ENCODE measurements at places on chromosomes 12 and 14.

GRCh38 chr12:46154221-46154985 is 114.4 kb downstream of the SLC38A1 start:
- DNase-seq, result no peak

GRCh38 chr14:69987406-69988121 is 108.3 kb downstream of the SMOC1 start:
- DNase-seq, result no peak

DNA sequence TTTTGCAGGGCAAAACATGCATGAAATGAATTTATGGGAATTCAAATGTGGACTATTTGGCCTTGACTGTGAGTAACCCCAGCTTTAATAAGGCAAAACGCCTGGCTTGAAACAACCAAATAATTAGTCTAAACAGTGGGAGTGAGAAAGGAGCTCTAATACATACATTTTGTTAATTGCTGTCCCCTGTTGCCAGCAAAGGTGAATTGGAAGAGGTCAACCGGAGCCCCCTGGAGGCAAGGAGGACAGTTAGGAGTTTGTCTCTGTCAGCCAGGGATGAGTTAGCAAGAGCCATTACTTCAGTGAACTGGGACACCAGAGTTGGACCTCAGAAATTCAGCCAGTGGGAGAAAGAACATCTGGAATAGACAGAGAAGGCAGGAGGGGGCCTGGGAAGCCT is 17.4 kb downstream of the KRT76 start:
- no peak for DNase-seq

DNA sequence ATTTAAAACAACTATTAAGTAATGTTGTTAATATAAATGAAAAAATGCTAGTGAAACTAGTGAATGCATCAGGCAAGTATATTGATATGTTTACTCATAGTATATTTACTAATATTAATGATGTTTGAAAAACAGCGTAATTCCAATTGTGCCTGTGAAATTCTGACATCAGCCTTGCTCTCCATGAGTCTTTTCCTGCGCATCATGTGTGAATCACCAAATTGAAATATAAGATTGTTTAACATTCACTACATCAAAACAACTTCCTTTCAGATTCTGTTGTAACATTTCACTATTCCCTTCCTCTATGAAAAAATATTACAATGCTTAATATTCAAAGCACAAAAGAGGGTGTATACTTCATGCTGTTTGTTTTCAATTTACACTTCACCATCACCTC is 1995.9 kb upstream of the SEL1L start:
- DNase-seq, result no peak

DNA sequence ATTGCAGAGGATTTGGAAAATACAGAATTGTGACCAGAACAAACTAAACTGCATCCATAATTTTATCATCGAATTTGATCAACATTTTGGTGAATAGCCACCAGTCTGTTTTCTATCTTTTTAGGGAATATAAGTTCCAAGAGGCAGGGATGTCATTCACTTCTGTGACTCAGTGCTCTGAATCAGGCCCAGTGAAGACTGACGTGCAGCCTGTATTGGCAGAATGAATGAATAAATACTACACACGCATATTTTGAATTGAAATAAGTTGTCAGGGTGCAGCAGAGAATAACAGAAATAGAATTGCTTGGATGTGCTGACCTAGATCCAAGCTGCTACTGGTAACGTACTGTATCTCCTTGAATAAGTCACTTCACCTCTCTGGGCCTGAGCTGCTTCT is 1.3 kb upstream of the EMP1 start:
- DNase-seq, result no peak

- no peak for DNase-seq
Observed at GRCh38 chr12:20572451-20572850, 122.7 kb upstream of the SLCO1C1 start.

DNA sequence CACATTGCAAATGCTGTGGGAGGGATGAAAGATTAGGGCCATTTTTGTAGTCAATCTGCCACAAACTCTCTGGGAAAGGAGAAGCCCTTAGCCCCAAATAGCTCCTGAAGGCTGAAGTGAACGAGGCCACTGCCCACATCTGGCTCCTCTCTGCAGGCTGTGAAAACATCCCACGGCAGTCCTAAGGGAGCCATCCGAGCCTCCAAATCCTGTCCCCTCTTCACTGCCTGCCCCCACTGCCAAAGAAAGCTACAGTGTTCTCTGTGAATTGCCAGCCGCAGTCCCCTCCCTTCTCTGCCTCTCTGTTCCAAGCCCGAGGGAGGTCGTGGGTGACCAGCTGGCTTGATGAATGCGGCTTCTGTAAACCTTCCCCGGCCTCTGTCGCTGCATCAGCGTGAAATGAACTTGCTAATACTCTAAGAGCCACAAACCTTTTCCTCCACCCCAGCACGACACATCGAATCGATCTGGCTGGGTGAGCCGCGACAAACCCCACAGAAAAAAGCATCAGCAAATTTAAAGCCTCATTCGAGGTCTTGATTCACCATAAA is 180.7 kb upstream of the NRXN3 start:
- DNase-seq, result no peak

GRCh38 chr14:72573725-72574417 is 320.0 kb downstream of the DPF3 start:
- DNase-seq, result no peak

DNA sequence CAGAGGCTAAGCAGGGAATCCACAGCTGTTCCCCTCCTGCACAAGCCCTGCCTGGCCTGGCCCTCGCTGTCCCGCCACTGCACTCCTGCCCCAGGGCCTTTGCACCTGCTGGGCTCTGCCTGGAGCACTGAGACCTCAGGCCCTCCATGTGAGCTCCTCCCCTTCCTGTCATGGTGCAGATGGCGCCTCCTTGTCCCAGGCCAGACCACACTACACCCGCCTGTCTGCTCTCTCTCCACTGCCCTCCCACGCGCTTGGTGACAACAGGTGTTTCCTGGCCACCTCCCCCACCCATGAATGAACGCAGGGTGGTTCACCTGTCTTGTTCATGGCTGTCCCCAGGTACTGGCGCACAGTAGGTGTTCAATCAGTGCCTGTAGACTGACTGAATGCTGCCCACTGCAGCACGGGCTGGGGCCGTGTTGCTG is 82.9 kb downstream of the NCOR2 start:
- DNase-seq, result no peak

- DNase-seq, result no peak
Observed at GRCh38 chr12:49642370-49642802, 19.0 kb downstream of the PRPF40B start.

DNA sequence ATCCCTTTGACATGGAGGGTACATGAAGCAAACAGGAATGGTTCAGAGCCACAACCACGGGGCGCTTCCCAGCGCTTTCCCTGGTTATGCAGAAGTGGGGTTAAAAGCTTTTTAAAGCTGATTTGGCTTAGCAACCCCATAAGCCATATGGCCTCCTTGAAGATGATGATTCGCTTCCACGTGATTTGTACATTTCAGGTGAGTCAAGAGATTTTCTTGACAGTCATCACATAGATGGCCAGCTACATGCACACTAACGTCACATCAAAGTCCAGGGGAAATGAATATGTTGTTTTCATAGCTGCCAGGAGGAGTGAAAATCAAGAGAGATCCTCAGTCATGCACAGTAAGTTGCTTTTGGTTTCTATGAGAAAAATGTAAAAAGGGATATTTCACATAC is 309.7 kb downstream of the TMEM132D start:
- DNase-seq, result no peak

DNA sequence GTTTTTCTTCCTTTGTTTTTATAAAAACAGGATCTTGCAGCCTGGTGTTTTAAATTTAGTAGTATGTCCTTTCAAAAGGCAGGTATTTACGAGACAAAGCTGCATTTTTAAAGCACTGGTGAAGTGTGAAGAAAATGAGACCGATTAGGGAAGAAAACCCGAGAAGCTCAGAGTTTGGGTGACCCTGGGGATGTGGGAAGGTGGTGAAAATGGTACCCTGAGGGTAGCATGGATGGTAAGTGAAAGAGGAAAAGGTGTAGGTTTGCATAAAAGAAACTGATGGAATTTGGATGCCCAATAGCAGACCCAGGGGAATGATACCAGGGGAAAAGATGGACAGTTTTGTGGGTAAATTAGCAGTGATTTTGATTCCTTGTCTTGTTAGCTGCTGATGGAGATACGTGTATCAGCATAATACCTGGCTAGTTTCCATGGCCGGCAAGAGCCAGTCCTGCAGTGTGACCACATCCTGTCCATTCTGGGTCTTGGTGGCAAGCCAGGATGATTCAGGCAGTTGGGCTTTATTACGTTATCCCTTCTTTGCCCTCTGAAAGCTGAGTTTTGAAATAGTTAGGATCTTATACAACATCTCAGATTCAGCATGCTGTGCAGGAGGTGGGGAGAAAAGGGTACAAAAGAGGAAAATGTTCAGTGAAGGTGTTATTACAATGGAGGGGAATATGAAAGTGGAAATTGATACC is 8.9 kb downstream of the BICD1 start:
- DNase-seq, result peak; percentile 84

- DNase-seq, result no peak
Observed at GRCh38 chr12:113658006-113658655, 186.5 kb upstream of the LHX5 start.

GRCh38 chr14:85535991-85536832 is 6.3 kb downstream of the FLRT2 start:
- DNase-seq, result no peak

- DNase-seq, result no peak
Observed at GRCh38 chr14:68143341-68143841, 323.8 kb downstream of the RAD51B start.

DNA sequence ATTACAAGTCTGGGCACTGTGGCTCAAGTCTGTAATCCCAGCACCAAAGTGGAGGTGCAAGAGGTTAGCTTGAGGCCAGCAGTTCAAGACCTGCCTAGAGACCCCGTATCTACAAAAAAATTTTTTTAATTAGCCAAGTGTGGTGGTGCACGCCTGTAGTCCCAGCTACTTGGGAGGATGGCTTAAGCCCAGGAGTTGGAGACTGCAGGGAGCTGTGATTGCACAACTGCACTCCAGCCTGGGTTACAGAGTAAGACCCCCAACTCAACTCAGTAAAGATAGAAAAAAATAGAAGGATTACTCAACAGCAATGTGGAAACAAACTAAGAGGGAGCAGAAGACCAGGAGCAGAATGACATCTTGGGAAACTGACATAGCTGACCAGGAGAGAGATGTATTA is 13.3 kb downstream of the SBNO1 start:
- DNase-seq, result no peak

DNA sequence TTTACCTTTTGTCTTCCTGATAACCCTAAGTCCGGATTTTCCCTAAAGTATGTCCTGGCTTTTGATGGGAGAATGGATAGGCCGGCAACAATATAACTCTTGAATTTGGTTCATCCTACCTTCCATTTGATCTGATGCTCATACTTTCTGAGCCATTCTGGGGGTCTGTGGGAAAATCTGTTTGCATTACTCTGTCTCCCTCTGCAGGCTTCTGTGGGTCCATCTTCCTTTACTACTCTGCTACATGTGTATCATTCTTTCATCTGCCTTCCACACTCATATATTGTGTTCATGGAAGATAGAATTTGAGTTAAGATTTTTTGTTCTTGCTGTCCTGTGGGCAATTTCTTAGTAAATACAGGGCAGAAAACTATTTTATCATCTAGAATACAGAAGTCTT is 101.5 kb downstream of the NAV3 start:
- no peak for DNase-seq

DNA sequence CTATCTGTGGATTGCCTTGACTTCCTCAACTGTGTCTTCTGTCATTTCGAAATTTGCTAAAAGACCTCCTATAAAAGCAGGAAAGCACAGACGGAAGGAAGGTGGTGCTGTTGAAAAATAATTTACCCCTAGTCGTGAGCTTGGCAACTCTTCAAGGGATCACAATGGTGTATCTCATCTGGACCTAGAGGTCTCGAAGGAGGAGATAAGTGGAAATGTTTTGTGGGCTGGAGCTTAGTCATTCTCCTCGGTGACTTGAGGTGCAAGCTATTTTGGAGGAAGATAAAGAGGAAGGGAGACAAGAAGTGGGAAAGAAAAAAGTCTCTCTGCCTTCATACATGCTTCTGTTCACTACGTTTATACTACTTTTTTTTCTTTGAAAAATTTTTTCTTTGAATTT is 89.9 kb downstream of the FLRT2 start:
- no peak for DNase-seq

GRCh38 chr12:125072496-125072895 is 7.3 kb downstream of the AACS start:
- no peak for DNase-seq

- DNase-seq, result no peak
Observed at GRCh38 chr12:28442101-28442500, 251.8 kb downstream of the CCDC91 start.

DNA sequence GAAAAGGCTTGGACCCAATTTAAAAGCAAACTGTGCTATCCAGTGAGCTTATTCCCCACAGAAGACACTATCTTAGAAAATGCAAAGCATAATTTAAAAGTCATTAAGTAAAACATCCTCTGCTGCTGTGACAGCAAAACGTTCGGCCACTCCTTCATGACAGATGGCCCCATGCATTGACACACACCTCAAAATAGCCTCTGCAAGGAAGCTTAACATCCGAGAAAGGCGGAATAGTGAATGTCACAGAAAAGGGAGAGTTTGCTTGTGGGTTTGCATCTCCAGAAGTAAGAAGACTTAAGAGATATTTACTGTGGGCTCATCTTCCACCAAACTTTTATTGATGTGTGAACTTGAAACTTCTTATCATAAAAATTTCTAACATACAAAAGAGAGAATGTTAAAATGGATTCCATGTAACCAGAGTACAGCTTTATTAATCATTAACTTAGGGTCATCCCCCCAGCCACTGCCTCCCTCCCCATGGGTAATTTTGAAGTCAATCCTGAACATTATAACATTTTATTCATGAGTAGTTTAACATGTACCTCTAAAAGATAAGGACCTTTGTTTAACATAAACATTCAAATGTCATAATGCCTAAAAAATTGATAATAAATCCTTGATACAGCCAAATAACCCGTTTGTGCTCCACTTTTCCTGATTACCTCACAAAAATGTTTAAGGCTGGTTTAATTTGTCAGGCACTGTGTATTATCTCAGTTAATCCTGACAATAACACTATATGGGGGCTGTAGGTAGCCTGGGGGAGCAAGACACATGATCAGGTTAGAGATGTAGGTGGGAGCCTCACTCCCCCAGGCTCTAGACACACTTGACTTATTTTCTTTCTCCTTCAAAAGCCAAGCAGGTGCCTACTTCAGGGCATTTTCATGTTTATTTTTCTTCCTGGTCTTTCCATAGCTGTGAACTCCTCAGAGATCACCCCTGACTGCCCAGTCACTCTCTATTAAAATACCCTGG is 119.7 kb upstream of the TMCC3 start:
- DNase-seq, result no peak
